ENCODE measurements at places on chromosomes 6 and 20.

DNA sequence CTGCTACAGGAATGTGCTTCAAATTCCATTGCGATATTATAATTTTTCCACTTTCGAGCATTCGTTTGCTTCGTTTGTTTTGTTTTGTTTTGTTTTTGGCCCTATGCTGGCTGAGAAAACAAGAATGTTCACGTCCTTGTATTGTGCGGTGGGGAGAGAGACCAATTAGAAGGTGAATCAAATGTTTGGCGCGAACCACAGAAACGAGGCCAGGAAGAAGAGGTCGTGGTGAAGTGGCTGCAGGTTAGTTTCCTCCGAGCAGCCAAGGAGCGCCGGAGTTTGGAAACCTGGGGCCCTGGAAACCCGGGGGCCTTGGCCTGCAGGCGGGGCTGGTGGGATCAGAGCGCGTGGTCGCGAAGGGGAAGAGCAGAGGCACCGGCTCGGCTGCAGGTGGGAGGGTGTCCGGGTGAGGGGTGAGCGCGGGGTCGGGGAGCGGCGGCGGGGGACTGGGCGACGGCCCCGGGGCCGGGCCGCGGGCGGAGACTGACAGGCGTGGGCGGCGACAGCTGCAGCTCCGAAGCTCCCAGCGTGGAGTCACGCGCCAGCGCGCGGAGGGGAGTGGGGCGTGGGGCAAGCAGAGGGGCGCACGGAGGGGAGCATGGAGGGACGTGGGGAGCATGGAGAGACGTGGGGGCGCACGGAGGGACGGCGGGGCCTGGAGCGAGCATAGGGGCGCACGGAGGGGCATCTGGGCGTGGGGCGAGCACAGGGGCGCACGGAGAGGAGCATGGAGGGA, 141.5 kb upstream of the PDE10A start:
- no peak for DNase-seq

DNA sequence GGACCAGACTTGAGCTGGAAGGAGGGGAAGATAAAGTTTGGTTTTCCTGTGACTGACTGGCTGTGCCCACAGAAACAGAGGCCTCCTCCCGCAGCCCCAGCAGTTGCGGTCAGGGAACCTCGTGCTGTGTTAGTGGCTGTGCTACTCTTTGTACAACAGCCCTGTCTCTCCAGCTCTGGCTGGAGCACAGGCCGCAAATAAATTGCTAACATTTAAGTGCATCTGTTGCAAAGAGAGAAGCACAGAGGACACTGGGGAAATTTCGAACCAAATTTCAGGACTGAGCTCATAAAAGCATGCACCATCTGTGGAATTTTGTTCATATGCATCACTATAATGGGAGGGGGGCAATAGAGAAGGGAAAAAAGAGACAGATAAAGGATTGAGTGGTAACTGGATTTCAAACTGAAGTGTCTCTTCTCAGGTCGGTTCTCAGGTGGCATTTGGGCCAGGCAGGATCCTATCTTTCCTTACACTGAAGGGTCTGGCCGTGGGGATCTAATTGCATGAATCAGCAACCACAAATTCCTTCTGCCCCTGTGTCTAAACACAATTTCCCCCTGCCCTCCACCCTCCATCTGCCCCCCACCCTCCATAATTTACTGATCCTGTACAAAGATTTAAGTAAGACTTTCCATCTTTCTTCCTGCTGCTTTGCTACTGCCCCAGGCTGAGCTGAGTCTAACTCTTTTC, 88.9 kb upstream of the ATXN1 start:
- DNase-seq, result no peak

GRCh38 chr6:149951626-149952025, 9.8 kb downstream of the ULBP2 start:
- DNase-seq, result no peak

- DNase-seq, result no peak
These were observed 11.9 kb downstream of the CUL9 start for GRCh38 chr6:43193929-43194328.

GRCh38 chr6:143536866-143537691, 25.6 kb upstream of the FUCA2 start:
- DNase-seq, result peak; percentile 10

DNA sequence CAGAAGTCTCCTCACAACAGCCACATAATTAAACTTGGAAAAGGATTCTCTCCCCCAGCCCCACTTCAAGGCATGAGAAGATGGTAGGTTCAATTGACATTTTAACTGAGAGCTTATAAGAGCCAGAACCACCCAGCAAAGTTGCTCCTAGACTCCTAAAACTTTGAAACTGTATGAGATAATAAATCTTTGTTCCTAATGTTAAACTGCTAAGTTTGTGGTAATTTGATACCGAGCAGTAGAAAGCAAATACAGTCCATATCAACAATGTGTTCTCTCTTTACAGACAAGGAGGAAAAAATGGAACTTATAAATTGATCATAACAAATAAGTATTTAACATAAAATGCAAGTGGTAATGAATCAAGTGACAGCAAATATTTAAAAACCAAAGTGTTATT, 831.8 kb downstream of the MAFB start:
- no peak for DNase-seq

DNA sequence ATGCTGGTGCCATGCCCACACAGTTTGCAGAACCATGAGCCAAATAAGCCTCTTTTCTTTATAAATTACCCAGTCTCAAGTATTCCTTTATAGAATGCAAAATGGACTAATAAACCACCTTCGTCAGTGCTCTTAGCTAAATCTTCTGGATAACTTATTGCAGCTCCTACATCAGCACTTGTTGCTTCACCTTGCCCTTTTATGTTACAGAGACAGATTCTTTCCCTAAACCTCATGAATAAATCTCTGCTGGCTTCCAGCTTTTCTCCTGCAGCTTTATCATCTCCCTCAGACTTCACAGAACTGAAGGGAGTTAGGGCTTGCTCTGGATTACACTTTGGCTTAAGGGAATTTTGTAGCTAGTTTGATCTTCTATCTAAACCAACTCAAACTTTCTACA, 22.6 kb downstream of the NUP153 start:
- DNase-seq, result no peak

DNA sequence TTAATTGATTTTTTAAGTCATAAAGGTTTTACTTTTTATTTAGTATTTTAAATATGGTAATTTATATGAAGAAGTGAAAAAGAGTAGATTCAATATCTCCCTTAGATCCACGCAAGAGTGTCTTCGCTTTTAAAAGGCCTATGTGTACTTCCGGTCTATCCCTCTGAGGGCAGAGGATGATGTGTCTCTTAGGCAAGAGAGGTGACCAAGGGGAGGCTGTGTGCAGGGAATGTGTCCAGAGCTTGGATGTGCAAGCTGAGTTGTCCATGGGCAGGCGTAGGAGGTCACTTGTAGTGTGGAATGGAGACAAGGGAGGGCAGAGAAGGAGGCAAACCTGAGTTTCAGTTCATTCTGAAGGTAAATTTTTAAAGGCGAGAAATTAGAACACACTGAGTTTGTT, 113.9 kb downstream of the CRYBG1 start:
- DNase-seq, result no peak

GRCh38 chr6:6600875-6601274, 12.4 kb downstream of the LY86 start:
- DNase-seq, result no peak

DNA sequence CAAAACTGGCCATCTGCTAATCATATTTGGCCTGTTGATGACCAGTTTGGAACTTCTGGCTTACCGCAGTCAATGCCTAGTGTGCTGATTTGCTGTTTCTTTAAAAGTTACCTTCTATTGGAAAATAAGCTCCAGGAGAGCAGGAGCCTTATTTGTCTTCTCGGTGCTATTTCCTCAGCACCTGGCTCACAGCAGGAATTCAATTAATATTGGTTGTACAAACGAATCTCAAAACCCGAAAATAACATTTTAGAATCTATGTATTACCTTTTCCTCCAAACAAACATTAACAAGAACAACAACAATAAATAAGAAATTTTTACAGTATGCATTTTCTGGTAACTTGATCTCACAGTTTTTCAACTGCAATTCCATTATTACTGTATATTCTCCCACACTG, 1080.7 kb upstream of the MAP3K7 start:
- DNase-seq, result no peak

DNA sequence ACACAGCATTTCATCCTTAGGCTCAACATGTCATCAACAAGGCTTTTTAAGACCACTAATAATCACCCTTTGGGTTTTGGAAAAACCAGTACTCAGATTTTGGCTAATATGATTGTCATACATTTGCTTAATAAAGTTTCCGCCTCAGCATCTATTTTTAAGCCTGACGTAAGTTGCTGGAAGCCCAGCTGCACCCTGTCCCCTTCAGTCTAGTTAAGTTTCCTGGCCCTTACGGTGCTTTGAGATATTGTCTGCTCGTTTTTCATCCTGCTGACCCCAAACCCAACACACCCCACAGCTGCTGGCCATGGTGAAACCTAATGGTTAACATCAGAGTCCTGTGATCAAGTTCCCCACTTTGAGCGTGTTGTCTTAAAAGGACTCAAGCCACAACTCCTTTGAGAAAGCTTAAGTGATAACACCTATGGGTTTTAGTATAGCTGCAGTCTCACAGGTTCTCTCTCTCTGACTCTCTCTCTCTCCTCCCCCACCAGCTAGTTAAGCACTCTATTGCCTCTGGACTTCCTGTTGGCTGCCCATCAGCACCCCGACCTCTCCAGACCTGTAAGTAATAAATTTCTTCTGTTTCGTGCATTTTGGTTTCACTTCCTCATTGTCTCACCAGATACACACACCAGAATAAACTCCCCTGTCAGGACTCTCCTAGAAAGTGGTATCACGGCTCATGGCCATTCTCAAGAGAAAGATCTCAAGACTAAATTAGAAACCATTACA, 802.0 kb downstream of the C6orf118 start:
- no peak for DNase-seq

DNA sequence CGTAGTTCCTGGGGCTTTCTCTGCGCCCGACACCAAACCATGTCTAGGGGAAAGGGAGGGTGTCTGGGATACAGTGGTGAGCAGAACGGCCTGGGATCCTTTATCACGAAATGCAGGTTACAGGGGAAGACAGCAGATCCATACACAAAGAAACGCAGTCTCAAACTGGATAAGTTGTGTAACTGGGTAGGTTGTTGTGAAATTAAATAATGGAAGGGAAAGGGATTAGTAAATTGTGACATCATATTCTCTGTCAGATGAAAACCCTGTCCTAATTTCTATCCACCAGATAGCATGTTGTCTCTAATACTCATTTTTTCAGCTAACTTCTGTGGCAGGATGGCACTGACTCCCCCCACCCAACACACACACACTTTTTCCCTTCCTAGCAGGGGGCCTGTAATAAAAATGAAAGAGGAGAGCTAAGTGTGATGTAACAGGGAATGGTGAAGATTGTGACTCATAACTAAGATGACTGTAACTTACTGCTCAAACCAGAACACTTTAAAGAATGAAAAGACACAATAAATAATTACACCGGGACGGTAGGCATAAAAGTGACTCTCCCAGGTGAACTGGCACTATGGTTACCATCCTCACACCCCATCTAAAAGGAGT, 769 bp upstream of the TRPC4AP start:
- DNase-seq, result peak; percentile 60

GRCh38 chr6:46961711-46962110, 40.0 kb upstream of the ADGRF5 start:
- no peak for DNase-seq

DNA sequence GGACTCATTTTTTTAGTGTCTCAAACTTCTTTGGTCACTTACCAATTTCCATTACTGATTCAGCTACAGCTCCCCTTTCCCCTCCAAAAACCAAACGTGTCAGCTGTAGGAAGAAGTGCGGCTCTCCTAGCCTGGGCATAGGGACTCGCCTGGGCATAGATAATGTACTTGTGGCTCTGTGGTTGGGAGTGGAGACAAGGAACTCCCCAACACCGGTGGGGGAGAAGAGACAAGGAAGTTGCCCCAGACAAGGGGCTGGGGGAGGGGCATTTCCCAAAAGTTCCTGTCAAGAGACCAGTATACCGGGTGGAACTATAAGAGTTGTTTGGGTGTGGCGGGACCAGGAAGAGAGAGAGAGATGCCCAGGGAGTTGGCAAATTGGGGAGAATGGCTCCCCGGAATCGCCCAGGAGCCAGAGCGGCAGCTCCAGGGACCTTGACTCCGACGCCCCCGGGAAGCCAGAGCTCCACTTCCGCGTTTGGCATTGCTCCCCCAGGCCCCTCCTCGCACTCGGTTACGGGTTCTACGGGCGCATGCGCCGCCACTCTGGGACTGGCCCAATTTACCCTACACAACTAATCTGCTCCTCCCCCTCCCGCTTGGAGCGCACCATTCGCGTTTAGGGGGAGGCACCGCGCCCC, 871 bp upstream of the ZFAND3 start:
- peak; percentile 90 for DNase-seq

- peak; percentile 100 for DNase-seq
These were observed 12.4 kb upstream of the PEDS1 start for GRCh38 chr20:50165684-50166554.

- DNase-seq, result no peak
These were observed 1.7 kb downstream of the ADRM1 start for GRCh38 chr20:62304331-62305148.

GRCh38 chr6:109791301-109791700, 100.2 kb downstream of the FIG4 start:
- no peak for DNase-seq

- DNase-seq, result no peak
These were observed 11.2 kb downstream of the ZBTB2 start for GRCh38 chr6:151379933-151380847.

GRCh38 chr6:7697820-7698623, 27.9 kb upstream of the BMP6 start:
- DNase-seq, result peak; percentile 63

DNA sequence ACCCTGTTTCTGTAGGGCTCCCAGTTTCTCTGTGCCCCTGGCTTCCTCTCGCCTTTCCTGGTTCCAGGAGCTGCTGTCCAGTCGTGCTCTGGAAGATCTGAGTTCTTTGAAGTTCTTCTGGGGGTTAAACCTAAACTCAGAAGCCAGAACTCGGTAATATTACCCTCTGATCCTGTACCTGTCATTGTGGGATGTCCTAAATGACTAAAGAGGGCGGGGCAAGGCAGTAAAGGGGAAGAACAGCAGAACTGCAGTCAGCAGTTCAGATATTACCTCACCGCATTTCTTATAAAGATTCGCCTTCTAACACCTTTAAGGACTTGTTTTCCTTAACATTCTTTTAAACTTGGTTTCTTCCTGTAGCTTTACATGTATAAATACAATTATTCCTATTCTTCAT, 63.9 kb downstream of the FAM120B start:
- DNase-seq, result no peak

DNA sequence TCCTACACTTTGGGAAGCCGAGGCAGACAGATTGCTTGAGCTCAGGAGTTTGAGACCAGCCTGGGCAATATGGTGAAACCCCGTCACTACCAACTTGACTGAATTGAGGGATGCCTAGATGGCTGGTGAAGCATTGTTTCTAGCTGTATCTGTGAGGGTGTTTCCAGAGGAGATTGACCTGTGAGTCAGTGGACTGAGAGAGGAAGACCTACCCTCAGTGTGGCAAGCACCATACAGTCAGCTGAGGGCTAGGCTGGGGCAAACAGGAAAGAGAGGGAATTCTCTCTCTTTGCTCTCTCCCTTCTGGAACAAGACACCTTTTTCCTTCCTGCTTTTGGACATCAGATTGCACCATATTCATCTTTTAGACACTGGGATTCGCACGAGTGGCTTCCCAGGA, 3.7 kb upstream of the ZUP1 start:
- DNase-seq, result peak; percentile 25

- DNase-seq, result no peak
These were observed 299.2 kb downstream of the SLC35F1 start for GRCh38 chr6:118206221-118206620.

Data from NCI-H226 (cell line).